HFFc6 (cell line): ENCODE measurements at places on chromosomes 1 and 21.

GRCh38 chr1:159188375-159188788 lies 16.3 kb upstream of the ACKR1 start:
- no peak for DNase-seq

DNA sequence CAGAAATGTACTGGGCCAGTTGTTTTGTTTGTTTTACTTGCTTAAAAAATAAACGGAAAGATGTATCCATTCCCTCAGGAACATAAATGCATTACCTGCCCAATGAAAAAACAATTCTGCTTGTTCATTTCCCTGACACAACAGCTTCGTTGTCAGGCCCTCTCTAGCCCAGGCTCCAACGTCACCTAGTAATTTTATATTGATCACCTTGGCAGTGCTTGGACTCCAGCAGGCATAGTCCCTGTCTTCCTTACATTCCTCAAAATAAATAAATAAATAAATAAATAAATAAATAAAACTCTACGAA lies 1.2 kb downstream of the CEP170 start:
- no peak for DNase-seq

- DNase-seq = no peak
Observed at GRCh38 chr1:3187415-3188149, 118.6 kb downstream of the PRDM16 start.

GRCh38 chr1:169112241-169112640 lies 5.8 kb downstream of the ATP1B1 start:
- peak; percentile 30 for DNase-seq

DNA sequence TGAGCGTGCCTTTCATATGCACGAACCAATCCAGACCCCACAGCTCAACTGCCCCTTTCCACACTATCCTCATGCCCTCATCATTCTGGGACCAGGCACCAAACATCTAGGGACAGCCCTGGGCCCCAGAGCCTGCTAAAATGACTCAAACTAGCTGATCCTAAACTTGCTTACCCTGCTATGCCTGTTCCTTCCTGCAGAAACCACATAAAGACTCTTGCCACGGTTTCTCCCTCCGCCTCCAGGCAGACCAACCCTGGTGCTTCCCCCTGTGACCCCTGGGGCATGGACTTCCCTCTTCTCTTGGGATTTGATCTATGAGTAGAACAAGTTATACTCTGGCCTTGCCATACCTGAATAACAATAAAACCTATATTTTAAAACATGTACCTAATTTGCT lies 138.0 kb upstream of the CD34 start:
- no peak for DNase-seq

GRCh38 chr1:152884085-152884484 lies 6.0 kb downstream of the SMCP start:
- DNase-seq = no peak

DNA sequence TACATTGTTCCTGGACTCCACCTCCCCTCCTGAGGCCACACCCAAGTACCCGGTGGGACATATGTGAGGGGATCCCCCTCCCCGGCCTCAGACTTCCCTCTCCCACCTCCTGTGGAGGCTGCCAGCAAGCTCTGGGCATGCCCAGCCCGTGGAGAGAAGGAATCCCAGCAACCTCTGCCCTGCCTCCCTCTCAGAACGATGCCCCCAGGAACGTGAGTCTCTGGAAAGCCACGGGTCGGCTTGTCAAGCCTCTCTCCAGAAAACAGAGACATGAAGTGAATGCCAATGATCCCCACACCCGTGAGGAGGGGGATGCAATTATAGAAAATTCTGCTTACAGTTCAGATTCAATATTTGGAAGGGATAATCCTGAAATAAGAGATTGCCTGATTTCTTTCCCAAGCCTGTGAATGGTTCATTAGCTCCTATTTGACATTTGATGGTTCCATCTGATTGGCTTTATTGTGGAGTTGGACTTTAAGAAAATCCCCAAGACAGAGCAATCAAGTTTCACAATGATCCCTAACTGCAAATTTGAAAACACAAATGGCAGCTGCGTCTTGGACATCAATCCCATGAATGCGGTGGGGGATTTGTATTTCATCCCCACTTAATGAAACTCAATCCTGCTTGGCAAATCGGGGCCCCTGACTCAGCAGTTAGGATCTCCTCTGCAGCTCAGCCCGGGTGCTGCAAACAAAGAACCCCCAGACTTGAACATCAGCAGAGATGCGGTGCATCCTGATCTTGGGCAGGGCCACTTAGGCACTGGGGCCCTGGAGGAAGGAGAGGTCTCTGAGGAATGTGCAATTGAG lies 9.1 kb upstream of the GUCA2B start:
- DNase-seq = no peak

GRCh38 chr1:10717296-10718082 lies 79.0 kb downstream of the CASZ1 start:
- no peak for DNase-seq

- no peak for DNase-seq
Observed at GRCh38 chr21:42533306-42533962, 19.8 kb downstream of the SLC37A1 start.

DNA sequence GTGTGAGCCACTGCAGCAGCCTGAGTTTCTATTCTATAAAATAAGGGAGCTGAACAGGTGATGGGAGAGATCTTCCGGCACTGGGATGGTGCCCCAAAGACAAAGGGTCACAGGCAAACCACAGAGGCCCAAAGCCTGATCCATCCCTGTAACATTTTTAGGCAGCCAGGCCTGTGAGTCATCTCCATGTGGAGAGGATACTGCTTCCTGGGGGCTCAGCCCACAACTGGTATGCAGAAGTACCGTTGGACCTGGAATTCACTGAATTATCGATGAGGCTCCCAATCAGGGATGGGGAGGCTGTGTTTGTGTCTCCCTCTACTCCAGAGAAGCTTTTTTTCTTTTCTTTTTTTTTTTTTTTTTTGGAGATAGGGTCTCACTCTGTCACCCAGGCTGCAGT lies 48.8 kb upstream of the WASF2 start:
- peak; percentile 82 for DNase-seq
